Amniotic epithelial cell (primary cell): ENCODE measurements at places on chromosomes 5 and 9.
A peak's percentile ranks its signal among the peaks of the same experiment; 100 is the strongest.

DNA sequence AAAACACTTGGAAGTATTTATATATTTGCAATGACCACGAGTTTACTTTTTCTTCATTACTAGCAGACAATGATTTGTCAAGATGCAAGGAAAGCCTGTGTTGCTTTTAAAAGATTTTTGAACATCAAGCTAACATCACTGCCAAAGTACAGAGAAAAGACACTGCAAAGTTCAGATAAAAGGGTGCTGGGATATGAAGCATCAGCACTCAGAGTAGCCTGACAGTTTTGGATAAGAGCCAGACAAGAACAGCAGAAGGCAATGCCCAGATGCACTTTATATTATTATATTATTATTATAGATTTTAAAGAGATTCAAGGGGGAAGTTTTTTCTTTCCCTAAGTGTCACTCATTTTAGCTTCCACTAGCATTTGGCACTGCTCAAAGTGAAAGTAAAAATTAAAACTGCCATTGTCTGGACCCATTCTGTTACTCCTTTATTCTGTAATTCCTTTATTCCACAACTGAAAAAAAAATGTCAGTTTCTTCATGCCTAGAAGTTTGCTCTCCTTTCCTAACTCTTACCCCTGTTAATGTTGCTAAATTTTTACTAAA lies 240.6 kb downstream of the EFNA5 start:
- peak; percentile 46 for DNase-seq

GRCh38 chr9:123339666-123340510 lies 16.1 kb upstream of the CRB2 start:
- peak; percentile 77 for DNase-seq

- DNase-seq, result peak; percentile 32
These were observed 932 bp downstream of the SLC12A2 start for GRCh38 chr5:128084228-128085167.

GRCh38 chr5:177491429-177491945 lies 5.9 kb downstream of the PDLIM7 start:
- DNase-seq, result no peak

DNA sequence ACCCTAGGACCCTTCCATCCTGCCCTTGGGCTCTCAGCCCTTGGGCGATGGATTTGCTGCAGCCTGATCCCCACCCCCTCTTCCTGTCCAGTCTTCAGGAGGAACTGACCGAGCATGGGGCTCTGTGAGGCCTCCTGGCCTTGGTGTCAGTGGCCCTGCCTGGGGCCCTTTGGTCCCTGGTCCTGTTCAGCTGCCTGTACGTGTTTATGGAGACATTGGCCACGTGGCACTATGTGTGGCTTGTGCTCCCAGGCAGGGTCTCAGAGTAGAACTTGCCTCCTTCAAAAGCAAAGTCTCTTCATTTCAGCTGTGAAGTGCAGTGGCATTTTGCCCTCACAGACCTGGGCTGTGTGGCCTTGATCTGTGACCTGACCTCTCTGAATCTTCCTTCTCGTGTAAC lies 11.1 kb downstream of the FCN2 start:
- DNase-seq, result no peak

GRCh38 chr9:127928676-127929624 lies 1.6 kb downstream of the PIP5KL1 start:
- DNase-seq, result no peak

DNA sequence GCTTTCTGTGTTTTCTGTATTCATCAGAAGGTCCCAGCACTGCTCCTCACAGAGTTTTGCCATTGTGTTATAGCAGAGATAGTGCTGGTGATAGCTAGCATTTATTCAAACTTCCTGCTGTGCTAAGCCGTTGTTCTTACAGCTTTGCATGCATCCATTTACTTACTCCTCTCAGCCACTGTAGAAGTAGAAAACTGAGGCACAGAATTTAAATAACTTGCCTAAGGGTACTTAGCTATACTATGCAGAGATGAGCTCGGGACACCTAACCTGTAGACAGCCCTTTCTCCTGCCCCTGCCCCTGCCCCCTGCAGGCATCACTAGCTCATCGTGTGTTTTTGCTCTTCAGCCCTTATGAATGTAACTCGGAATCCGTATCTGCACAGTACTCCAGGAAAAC lies 227.6 kb downstream of the SAXO1 start:
- no peak for DNase-seq

DNA sequence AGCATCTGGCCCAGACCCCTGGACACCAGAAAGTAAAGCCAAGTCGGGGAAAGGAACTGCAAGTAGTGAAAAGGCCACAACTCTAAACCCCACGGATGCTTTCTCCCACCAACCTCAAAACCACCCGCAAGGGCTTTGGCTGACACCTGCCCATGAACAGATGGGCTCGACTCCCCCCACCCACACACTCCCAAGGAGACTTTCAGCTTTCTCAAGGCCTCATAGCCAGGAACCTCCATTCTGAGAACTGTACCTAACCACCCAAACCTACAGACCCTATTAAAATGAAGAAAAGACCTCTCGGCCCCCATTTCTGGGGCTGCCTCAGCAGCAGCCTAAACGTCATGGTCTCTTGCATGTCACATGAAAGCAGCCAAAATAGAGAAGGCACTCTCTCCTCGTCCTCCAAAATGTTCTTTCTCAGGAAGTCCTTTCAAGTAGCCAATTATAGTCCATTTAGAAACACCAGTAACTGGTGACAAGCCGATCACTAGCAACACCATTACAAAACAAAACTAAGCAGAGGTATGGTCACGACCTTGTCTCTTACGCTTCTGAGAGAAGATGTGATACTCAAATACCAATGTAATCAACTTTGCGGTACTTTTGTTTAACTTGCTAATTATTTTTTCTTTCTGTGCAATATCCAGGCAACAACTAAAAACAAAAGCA lies 2.9 kb downstream of the B4GALT1 start:
- DNase-seq, result no peak

DNA sequence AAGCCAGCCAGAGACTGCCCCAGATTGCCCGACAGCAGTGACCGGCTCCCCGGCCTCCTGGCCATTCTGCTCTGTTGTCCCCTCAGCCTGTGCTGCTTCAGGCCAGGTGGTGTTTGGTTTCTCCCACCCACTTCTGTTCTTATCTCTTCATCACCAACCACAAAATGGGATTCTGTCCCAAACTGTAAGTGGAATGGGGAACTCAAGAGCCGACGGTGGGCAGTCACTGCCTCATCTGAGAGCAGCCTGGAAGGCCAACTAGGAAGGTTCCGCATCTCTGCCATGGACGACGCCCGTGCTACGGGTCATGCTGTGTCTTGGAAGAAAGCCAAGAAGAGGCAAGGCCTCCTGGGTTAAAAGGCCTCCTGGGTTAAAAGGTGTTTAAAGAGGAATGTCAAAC lies 219.0 kb upstream of the PIK3R1 start:
- no peak for DNase-seq

GRCh38 chr5:176621661-176622079 lies 8.7 kb downstream of the SNCB start:
- peak; percentile 25 for DNase-seq

DNA sequence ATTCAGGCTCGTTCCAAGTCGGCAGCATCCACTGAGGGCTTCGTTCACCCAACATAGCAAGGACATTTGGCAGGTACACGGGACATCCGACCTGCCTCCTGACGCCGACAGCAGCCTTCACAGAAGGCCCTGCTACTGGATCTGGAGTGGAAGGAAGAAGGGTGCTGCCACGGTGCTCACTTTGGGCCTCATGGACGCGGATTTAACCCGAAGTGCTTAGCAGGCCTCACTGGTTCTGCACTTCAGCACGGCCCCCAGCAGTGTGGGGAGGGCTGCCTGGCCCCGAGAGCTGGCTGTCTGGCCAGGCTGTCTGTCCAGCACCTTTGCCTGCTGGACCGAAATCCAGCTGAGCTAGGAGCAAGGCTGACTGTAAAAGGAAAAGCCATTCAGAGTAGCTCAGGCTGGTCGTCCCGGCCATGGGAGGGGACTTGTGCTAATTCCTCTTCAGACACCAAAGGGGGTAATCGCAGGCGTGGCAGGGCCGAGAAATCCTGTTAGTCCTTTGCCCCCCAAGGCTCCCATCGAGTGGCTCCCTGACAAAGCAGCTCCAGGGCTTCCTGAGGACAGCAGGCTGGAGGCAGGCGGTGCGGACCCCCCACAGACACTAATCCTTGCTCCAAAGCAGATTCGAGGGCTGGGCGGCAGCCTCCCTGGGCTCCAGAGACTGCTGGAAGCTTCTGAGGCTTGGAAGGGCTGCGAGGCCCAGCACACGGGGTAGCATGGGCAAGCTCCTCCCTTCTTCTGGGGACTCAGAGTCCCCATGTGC lies 11.1 kb upstream of the RXRA start:
- no peak for DNase-seq

- no peak for DNase-seq
These were observed 177.1 kb downstream of the NFIB start for GRCh38 chr9:14136646-14137370.

- peak; percentile 26 for DNase-seq
These were observed 13.2 kb upstream of the HSPB3 start for GRCh38 chr5:54442271-54442670.

DNA sequence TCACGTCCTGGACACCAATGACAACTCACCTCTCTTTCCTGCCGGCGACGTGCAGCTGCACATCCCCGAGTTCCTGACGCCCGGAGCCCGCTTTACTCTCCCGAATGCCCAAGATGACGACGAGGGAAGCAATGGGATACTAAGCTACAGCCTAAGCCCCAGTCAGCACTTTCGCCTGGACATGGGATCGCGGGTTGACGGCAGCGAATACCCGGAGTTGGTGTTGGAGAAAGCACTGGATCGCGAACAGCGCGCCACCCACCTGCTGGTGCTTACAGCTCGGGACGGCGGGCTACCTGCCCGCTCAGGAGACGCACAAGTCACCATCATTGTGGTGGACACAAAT lies 1.1 kb downstream of the PCDHAC1 start:
- no peak for DNase-seq

DNA sequence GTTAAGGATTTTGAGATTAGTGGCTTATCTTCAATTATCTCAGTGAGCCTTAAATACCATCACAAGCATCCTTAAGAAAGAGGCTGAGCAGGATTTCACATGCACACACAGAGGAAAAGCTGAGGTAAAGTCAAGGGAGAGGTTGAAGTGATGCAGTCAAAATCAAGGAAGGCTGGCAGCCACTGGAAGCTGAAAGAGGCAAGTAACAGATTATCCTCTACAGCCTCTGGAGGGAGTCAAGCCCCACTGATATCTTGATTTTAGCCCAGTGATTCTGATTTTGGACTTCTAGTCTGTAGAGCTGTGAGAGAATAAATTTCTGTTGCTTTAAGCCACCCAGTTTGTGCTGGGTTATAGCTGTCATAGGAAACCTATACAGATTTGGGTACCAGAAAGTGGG lies 80.1 kb downstream of the ANKRD31 start:
- DNase-seq, result no peak

- DNase-seq, result no peak
These were observed 292.4 kb downstream of the MAST4 start for GRCh38 chr5:66888613-66889012.

DNA sequence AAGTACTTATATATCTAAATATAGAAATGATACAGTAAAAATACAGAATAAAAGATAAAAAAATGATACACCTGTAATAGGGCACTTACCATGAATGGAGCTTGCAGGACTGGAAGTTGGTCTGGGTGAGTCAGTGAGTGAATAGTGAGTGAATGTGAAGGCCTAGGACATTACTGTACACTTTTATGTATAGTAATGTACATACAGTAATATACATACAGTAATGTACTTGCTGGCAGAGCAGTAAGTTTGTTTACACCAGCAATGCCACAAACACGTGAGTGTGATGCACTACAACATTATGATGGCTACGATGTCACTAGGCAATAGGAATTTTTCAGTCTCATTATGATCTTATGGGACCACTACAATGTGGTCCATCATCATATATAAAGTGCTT lies 34.2 kb downstream of the SUSD1 start:
- no peak for DNase-seq

- DNase-seq, result peak; percentile 47
These were observed 155.6 kb upstream of the VLDLR start for GRCh38 chr9:2465921-2466460.

DNA sequence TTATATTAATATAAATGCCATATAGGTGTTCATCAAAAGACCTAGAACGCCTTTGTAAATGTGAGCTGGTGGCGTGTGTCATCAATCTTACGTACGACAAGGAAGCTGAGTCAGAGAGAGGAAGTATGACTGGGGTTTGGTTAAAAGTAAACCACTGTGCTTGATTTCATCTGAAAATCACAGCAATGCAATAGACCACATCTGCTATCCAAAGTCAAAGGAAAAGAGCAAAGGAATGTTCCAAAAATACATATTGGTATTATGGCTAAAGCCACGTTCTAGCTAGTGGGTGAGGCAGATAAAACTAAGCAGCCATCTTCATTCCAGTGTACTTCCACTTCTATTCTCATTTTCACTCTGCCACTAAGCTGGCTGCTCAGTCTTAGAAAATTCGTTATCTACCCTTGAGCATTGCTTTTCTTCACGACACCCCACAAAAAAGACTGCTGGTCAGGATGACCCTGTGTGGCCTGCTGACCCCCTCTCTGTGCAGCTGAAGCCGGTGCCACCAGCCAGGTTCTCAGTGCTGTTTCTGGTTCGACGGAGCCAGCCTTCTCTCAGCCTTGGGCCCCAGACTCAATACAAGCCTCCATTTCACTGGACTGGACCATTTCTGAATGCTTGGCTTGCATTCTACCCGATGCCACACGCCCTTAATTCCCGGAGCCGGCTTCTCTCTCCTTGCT lies 23.8 kb downstream of the SHC3 start:
- peak; percentile 89 for DNase-seq

DNA sequence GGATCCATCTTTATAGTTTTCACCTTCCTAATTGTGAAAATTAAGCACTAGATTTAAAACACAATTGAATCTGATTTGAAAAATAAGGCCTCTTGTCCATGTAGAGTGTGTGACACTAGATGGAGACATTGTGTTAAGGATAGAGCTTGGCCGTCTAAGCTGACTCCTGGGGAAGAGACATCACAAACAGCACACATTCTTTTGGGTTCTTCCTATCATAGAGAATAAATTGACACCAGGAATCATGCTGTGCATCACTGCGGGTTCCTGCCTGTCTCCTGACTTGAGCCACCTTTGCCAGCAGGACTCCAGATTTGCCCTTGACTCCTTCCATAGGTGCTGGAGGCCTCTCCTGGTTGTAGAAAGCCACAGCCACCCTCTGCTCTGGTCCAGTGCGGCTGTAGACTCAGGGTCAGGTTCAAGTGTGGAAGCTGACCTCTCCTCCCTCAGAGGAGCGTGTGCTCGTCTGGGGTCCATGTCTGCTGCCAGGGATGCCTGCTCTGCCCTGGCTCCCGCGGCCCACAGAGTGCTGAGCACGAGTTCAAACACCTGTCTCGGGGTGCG lies 11.2 kb downstream of the ROPN1L start:
- DNase-seq, result peak; percentile 87

- no peak for DNase-seq
These were observed 32.2 kb upstream of the ANGPTL2 start for GRCh38 chr9:127154390-127155191.

GRCh38 chr9:129343424-129344375 lies 165.6 kb upstream of the IER5L start:
- DNase-seq, result peak; percentile 54

DNA sequence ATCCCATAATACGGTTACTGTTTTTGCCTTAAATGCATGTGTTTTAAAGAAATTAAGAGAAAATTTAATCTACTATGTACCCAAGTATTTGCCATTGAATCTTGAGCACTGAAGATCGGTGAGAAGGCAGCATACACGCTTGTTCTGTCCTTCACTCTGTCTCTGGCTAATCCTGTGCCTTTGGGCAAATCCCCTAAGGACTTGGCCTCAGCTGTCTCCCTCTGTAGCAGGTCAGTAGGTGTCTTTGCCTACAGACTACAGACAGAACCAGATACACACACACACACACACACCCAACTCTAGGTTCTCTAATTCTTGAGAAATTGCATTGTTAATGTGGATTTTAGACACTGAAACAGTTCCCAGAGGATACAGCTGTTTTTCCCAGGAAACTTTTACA lies 117.4 kb downstream of the WDR41 start:
- DNase-seq, result no peak
